SHP77 (cell line): ENCODE measurements at places on chromosomes 11 and 22.

DNA sequence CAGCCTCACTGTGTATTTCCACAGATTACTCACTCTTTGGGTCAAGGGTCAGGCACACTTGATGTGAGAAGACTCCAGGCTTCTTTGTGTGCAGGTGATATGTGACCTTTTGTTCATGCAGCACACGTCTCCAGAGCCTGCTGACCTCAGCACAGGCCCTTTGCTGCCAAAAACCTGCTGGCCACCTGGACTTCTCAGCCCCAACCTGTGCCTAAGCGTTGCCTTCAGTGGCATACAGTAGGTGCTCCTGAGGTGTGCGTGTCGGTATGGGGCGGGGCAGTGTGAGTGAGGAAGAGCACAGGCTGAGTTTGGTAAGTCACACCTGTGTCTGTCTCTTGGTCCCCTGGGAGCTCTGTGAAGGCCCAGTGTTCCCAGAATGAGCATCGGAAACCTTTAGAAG, 58.1 kb downstream of the WNT11 start:
- DNase-seq = no peak

DNA sequence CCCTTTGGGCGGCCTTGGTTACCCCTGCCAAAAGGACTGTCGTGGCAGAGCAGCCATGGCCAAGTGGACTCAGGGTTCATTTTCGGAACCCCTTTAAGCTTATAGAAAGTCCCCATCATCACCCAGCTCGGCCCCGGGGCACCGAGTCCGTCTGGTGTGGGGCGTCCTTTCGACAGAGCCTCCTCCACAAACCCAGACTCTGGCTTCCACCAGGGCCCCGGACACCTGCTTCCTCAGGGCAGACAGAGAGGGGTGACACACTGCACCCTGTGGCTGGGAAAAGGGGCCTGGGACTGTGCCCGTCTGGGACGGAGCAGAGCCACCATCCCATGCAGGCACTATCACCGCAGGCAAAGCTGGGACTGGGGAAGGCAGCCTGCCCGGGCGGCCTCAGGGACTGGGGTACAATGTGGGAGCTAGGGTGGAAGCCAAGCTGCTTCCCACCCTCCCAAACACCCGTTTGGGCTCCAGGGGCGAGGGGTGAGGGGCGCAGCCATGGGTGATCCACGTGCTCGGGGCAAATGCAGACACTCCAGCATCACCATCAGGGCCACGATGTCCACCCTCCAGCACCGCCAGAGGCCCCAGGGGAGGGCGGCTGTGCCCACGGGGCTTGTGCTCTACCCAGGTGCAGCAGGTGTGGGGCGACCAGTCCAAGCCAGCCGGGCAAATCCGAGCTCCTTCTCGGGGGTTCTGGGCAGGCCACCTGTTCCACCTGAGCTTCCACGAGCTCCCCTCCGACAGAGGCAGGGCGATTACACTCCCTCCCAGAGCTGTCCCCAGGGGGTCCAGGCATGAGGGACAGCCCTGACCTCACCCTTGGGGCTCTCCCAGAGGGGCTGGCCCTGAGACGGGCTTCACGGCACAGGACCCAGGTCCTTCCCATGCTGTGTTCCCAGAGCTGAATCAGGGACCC, 11.7 kb upstream of the MRPL23 start:
- DNase-seq = no peak

DNA sequence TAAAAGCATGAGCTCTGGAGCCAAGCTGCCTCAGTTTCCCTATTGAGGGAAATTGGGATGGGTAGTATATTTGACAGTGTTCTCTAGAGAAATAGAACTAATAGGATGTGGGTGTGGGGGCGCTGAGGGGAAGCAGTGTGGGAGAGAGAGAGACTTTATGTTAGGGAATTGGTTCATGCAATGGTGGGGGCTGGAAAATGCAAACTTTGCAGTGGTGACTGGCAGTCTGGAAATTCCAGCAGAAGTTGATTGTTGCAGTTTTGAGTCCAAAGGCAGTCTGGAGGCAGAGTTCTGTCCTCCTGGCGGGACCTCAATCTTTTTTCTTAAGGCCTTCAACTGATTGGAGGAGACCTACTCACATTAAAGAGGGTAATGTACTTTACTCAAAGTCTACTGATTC, 59.4 kb upstream of the SYT13 start:
- DNase-seq = no peak

- DNase-seq = no peak
Measured at GRCh38 chr22:49303061-49303735, 524.5 kb downstream of the BRD1 start.

GRCh38 chr11:33884601-33885000, 7.3 kb downstream of the LMO2 start:
- DNase-seq = no peak

- DNase-seq = no peak
Measured at GRCh38 chr11:80440835-80441234, 1000.0 kb upstream of the TENM4 start.

GRCh38 chr11:8593935-8594909, at the start of gene STK33:
Gene STK33, minus strand, starts transcription at chr11:8594228. Its CDS starts 119,323 bp downstream, at chr11:8474905.
- DNase-seq = peak; percentile 20

GRCh38 chr11:112814168-112814567, 147.1 kb upstream of the NCAM1 start:
- no peak for DNase-seq

DNA sequence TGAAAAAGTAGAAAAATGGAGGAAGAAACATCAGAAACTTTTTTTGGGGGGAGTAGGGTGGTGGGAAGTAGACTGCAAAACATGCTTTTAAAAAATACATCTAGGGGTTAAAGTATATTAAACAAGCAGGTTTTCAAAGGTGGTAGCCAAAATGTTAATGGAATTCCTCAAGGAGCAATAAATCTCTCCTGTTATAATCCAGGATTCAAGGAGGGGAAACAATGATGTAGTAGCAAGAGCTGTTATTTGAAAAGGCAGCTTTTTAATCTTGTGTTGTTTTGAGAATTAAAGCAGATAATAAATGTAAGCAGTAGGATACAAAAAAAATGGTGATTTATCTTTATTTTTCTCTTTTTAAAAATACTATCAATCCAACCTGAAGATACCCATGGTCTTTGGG, 736.5 kb upstream of the CCDC90B start:
- DNase-seq = no peak

- DNase-seq = no peak
Measured at GRCh38 chr11:94671553-94672366, 96.4 kb upstream of the AMOTL1 start.

- DNase-seq = no peak
Measured at GRCh38 chr11:63242089-63242781, 1.2 kb downstream of the SLC22A25 start.

DNA sequence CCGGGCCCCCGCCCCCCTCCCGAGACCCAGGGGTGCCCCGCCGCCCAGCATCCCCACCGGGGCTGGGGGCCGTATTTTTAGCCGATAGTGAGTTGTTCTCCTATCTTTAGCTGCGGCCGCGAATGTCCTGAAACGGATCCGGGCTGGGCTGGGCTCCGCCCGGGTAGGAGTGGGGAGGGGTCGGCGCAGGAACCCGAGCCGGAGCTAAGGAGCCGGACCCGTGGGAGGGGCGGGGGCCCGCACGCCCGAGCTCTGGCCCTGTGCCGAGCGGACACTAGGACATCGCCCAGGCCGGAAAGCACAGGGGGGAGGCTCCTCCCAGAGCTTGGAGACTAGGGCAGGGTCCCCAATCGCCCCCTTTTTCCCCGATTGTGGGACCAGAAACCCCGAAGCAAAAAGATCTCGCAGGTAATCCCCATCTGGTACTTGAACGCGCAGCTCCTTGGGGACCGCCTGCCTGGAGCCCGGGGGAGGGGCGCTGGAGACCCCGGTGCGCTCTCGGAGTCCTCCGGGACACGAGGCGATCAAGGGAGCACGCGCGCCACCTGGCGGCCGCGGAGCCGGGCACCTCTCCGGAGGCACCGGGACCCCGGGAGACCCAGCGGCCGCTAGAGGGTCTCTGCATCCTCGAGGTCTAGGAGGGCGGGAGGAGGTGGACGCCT, 669 bp downstream of the CDC42EP2 start:
- peak; percentile 45 for DNase-seq

- DNase-seq = peak; percentile 41
Measured at GRCh38 chr11:69867076-69868005, 48.1 kb upstream of the FGF3 start.

DNA sequence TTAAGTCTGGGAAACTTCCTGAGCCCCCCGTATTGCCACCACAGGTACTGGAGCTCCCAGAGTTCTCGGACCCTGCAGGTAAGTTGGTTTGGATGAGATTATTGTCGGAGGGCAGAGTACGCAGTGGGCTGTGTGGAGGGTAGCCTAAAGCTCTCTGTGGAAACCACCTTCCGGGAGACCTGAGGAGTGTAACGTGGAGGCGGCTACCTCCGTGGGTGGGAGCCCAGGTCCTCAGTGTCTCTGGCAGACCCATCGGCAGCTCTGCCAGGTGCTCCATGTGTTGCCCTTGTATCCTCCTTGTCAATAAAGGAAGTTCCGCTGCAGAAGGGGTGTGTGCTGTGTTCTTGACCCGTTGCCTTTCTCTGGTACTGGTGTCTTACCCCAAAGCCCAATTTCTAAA, 61.4 kb downstream of the SYT13 start:
- no peak for DNase-seq

DNA sequence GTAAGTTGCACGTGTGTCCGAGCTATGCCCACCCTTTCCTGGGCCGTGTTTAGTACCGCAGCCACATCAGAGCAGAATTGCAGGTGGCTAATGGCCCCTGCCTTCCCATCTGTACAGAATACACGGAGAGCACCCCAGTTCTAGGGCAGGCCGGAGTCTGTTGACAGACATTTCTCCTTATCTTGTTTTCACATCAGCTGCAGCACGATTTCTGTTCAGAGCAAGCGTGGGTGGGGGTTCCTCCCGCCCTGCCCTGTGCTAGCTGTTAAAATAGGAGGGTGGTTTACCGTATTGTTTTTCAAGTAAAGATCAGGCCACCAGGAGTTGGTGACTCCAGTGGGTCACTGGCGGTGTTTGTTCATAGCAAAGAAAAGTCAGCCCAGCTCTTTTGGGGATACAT, 41.1 kb downstream of the UBASH3B start:
- no peak for DNase-seq
